T-cell (primary cell): ENCODE measurements at places on chromosomes 5 and 9.

GRCh38 chr9:1922026-1922425, 93.1 kb upstream of the SMARCA2 start:
- no peak for DNase-seq

- DNase-seq = no peak
Observed at GRCh38 chr5:133478199-133478985, 133.9 kb downstream of the FSTL4 start.

DNA sequence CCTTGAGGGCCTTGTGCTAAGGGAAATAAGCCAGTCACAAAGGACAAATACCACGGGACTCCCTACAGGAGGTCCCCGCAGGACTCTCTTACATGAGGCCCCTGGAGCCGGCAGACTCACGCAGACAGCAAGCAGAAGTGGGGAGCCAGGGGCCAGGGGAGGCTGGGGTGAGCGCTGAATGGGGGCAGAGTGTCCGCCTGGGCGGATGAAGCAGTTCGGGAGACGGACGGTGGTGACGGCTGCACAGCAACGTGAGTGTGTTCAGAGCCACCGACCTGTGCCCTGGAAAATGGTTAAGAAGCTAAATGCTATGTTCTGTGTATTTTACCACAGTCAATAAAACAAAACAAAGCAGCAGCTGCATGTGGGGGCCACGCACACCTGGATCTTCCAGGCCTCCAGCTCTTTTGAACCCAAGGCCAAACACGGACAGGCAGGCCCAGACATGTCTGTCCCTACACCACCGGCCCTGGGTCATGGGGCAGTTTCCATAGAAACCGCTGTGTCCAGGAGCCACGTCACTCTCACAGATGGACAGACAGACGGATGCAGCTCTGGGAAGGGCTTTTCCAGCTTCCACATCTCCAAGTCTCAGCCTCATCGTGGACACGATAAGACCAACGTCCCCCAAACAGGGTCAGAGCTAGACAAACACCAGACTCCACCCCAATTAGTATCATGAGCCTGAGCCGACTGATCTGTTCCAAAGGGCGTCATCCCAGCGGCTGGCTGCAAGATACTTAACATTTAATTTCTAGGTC, 103.9 kb downstream of the VAV2 start:
- DNase-seq = no peak

GRCh38 chr9:103304797-103305196, 309.7 kb downstream of the CYLC2 start:
- no peak for DNase-seq
